Dermis lymphatic vessel endothelial cell (primary cell): ENCODE measurements at places on chromosomes 1 and 21. TPM values are rescaled to one million over a fixed set of nuclear protein-coding genes. Genes with fewer than 3 reads are reported as not detected.

The FAM167B gene
- total RNA-seq, result 0.17 and 0.22 TPM in 2 replicates

The OR2L8 gene
- total RNA-seq, result not detected in 2 replicates

The BATF3 gene
- total RNA-seq, result 1.1 TPM in 2 replicates

The BCAN gene
- total RNA-seq, result not detected in 2 replicates

The SELE gene
- 1.5 and 5.3 TPM in 2 replicates for total RNA-seq

The TMEM52 gene
- not detected in 2 replicates for total RNA-seq

The TRNP1 gene
- 0.98 and 1.7 TPM in 2 replicates for total RNA-seq

The MPL gene
- 0.09 and 0.11 TPM in 2 replicates for total RNA-seq

The C1QTNF12 gene
- total RNA-seq, result 0.09 and 0.22 TPM in 2 replicates

The S100A7A gene
- not detected in 2 replicates for total RNA-seq

The TSPEAR gene
- total RNA-seq, result 0.26 and 0.54 TPM in 2 replicates

The GJA4 gene
- 19.8 and 207 TPM in 2 replicates for total RNA-seq

The F5 gene
- total RNA-seq, result under 0.01 TPM in 1 of 2 replicates, not detected in the other

The SELP gene
- total RNA-seq, result 0.34 and 0.54 TPM in 2 replicates

The CCDC185 gene
- not detected in 2 replicates for total RNA-seq

The SPRR2F gene
- total RNA-seq, result not detected in 2 replicates

The NEXN gene
- total RNA-seq, result 1.4 and 2.9 TPM in 2 replicates

The CD84 gene
- total RNA-seq, result not detected in 2 replicates

The CACHD1 gene
- total RNA-seq, result 3.8 and 5.0 TPM in 2 replicates

The PTAFR gene
- total RNA-seq, result 0.09 and 0.11 TPM in 2 replicates

The OR2T8 gene
- total RNA-seq, result not detected in 2 replicates
